ENCODE measurements at places on chromosomes 4 and X. TPM values are rescaled to one million over a fixed set of nuclear protein-coding genes. Genes with fewer than 3 reads are reported as not detected.

Gene TMSB15B
- 1.5 TPM for total RNA-seq

Gene AWAT2
- total RNA-seq = not detected

Gene RRH
- total RNA-seq = under 0.01 TPM

Gene UCP1
- not detected for total RNA-seq

Gene CSAG3
- not detected for total RNA-seq

Gene NAP1L2
- total RNA-seq = 3.6 TPM

Gene PHOX2B
- not detected for total RNA-seq

Gene AMBN
- not detected for total RNA-seq

Gene GABRB1
- not detected for total RNA-seq

Gene RHOH
- not detected for total RNA-seq

Gene LEF1
- total RNA-seq = 1.8 TPM

Gene RTL3
- not detected for total RNA-seq

Gene ATP2B3
- not detected for total RNA-seq

Measured in fibroblast of lung (primary cell).